ENCODE measurements at places on chromosomes 1 and 21. TPM values are rescaled to one million over a fixed set of nuclear protein-coding genes. Genes with fewer than 3 reads are reported as not detected.

- H3K36me3 ChIP-seq = no peaks in the 10 kb centered on the region
- H3K27me3 ChIP-seq = no peaks in the 10 kb centered on the region
- no peak overlapping the region for H3K27ac ChIP-seq
- peaks cover 12% of the 10 kb centered on the region for H3K4me1 ChIP-seq
- no peak for DNase-seq
These were observed 244.7 kb downstream of the SDCCAG8 start for GRCh38 chr1:243500512-243500911.

PDZK1IP1 gene
- total RNA-seq = not detected

GRCh38 chr1:166026143-166026542 lies 140.7 kb downstream of the FAM78B start:
- no peak for DNase-seq
- no peaks in the 10 kb centered on the region for H3K36me3 ChIP-seq
- no peak overlapping the region for H3K27ac ChIP-seq
- H3K27me3 ChIP-seq = no peaks in the 10 kb centered on the region
- no peak overlapping the region for H3K4me3 ChIP-seq

DNA sequence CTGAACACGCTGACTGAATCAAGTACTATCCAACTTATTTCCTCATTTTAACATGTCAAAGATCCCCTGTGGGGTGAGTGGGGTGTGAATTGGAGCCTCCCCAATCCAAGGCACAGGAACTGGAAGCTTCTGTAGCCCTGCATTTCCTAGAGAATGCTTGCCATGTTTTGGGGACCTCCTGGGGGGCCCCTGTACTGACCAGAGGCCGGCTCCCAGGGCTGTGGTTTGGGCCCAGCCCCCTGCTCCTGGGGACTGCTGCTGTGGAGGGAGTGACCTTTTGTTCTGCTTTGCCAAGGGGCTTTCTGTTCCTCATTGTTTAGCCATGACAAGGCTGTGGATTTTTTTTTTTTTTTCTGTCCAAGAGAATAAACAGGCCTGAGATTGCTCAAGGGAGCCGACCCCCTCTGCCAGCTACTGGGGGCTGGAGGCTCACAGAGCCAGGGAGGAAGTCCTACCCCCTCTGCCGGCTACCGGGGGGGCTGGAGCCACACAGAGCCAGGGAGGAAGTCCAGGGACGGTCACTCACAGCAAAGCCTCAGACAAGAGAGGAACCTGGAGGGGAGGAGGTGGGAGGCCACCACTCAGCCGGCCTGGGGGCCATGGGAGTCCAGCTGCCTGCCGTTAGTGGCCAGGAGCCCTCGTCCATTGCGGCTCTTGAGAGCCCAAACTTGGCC lies 17.4 kb downstream of the TNFRSF1B start:
- H3K4me3 ChIP-seq = peak overlapping the region; percentile 36
- no peaks in the 10 kb centered on the region for H3K27me3 ChIP-seq
- DNase-seq = peak; percentile 86
- no peaks in the 10 kb centered on the region for H3K36me3 ChIP-seq
- H3K4me1 ChIP-seq = peaks cover 62% of the 10 kb centered on the region

- H3K36me3 ChIP-seq = no peaks in the 10 kb centered on the region
- H3K27me3 ChIP-seq = no peaks in the 10 kb centered on the region
- H3K27ac ChIP-seq = peak overlapping the region; percentile 87
- no peak for DNase-seq
- no peak overlapping the region for H3K4me3 ChIP-seq
These were observed 1.5 kb upstream of the TSPAN1 start for GRCh38 chr1:46173361-46173856.

DNA sequence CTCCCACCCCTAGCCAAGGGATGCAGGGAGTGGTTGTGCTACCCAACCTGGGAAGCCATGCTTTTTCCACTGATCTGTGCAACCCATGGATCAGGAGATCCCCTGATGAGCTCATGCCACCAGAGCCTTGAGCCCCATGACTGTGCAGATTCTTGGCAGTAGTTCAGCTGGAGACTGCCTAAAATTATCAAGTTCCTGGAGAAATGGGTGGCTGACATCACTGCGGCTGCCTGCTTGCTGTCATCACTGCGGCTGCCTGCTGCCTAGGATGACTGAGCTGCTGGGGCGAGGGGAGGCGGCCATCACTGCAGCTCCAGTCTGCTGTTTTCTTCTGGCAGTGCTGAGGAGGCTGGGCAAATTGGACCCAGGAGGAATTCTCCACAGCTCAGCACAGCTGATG lies 159.2 kb downstream of the AGBL4 start:
- DNase-seq = no peak
- H3K36me3 ChIP-seq = no peaks in the 10 kb centered on the region
- H3K27me3 ChIP-seq = no peaks in the 10 kb centered on the region
- no peak overlapping the region for H3K27ac ChIP-seq
- H3K4me3 ChIP-seq = no peak overlapping the region

COL8A2 gene
- 1.5 TPM for total RNA-seq

IQCC gene
- 1.1 TPM for total RNA-seq

- no peak overlapping the region for H3K27ac ChIP-seq
- H3K36me3 ChIP-seq = peaks cover 3% of the 10 kb centered on the region
- H3K4me3 ChIP-seq = no peak overlapping the region
- no peak for DNase-seq
- H3K27me3 ChIP-seq = no peaks in the 10 kb centered on the region
These were observed 28.3 kb downstream of the NUP133 start for GRCh38 chr1:229479660-229480399.

- no peak for DNase-seq
- no peaks in the 10 kb centered on the region for H3K27me3 ChIP-seq
- H3K27ac ChIP-seq = no peak overlapping the region
- no peaks in the 10 kb centered on the region for H3K36me3 ChIP-seq
- no peaks in the 10 kb centered on the region for H3K4me1 ChIP-seq
These were observed 320.3 kb downstream of the KIF26B start for GRCh38 chr1:245475126-245475525.

DNA sequence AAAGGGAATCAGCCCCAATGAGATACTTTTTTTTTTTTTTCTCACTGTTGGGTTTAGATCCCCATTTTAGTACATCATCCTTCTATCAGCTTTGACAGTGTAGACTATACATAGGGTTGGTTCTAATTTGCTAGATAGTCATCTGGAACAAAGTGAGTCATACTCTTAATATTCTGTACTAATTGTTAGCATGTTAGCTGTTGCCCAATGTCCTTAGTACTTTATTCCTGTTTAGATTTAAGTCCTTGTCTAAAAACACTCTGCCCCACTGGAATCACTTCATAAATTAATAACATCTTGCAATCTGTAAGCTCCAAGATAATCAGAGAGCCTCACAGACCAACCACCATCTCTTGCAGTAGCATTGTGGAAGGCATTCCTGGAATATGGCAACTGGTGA lies 209.8 kb upstream of the KIAA0040 start:
- no peaks in the 10 kb centered on the region for H3K4me1 ChIP-seq
- H3K27me3 ChIP-seq = peaks cover 11% of the 10 kb centered on the region
- no peak overlapping the region for H3K27ac ChIP-seq
- H3K36me3 ChIP-seq = no peaks in the 10 kb centered on the region
- DNase-seq = no peak

DNA sequence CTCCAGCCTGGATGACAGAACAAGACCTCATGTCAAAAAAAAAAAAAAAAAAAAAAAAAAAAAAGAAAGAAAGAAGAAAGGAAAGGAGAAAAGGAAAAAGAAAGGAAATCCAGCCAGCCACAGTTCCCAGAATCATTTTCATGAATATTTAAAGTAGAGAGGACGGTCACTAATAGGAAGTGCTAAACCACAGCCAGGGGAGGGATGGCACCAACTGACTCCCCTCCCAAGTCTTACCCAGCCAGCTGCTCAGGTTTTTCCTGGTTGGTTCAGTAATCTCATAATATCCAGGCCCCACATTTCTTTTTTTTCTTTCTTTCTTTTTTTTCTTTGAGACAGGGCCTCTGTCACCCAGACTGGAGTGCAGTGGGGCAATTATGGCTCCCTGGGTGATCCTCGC lies 63.9 kb upstream of the AK4 start:
- no peak overlapping the region for H3K4me3 ChIP-seq
- H3K27ac ChIP-seq = no peak overlapping the region
- no peaks in the 10 kb centered on the region for H3K36me3 ChIP-seq
- no peak for DNase-seq
- H3K4me1 ChIP-seq = no peaks in the 10 kb centered on the region

DNA sequence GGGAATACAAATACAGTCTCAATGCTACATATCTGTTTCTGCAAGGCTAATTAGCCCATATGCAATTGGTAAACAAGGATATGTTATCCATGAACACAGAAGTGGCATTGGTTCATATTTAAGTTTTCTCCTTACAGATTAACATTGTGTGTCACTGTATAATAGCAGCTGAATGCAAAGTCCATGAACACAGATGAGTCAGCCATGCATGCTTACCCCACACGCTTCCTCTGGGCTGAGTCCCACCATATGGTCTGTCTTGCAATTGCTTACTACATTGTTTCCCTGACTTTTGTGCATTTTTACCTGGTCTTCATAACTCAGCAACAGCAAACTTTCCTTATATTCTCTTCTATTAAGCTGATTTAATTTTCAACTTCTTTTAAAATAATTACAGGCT lies 41.5 kb upstream of the TSNAX start:
- no peak overlapping the region for H3K4me3 ChIP-seq
- DNase-seq = no peak
- no peaks in the 10 kb centered on the region for H3K4me1 ChIP-seq

DNA sequence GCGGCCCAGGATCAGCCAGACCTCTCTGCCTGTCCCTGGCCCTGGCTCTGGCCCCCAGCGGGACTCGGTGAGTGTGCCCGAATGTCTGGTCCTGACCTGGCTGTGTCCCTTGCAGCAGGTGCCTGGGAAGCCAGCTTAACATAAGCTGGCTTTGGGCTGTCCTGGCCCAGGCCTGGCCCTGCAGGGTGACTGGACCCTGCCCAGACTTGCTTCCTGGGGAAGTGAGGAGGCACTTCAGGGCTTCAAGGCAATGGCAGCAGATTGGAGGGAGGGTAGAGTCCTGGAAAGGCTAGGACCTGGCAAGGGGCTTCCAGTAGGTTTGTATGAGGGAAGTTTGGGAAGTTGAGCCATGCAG lies 16.4 kb downstream of the RPS6KA1 start:
- H3K27me3 ChIP-seq = no peaks in the 10 kb centered on the region
- no peak for DNase-seq
- no peaks in the 10 kb centered on the region for H3K4me1 ChIP-seq
- no peaks in the 10 kb centered on the region for H3K36me3 ChIP-seq

- no peaks in the 10 kb centered on the region for H3K4me1 ChIP-seq
- H3K27me3 ChIP-seq = peaks cover 6% of the 10 kb centered on the region
- no peak for DNase-seq
These were observed 8.0 kb upstream of the KIRREL1 start for GRCh38 chr1:157985473-157985872.

- H3K27ac ChIP-seq = no peak overlapping the region
- H3K36me3 ChIP-seq = peaks cover 66% of the 10 kb centered on the region
- no peaks in the 10 kb centered on the region for H3K4me1 ChIP-seq
- DNase-seq = no peak
These were observed 13.0 kb downstream of the GOLPH3L start for GRCh38 chr1:150683914-150684313.

GRCh38 chr1:54287801-54288211 lies 87.8 kb downstream of the MRPL37 start:
- no peak overlapping the region for H3K4me3 ChIP-seq
- H3K27ac ChIP-seq = peak overlapping the region; percentile 65
- no peaks in the 10 kb centered on the region for H3K27me3 ChIP-seq
- H3K4me1 ChIP-seq = peaks cover 54% of the 10 kb centered on the region
- H3K36me3 ChIP-seq = no peaks in the 10 kb centered on the region
